ENCODE measurements at places on chromosomes 6 and 20.

DNA sequence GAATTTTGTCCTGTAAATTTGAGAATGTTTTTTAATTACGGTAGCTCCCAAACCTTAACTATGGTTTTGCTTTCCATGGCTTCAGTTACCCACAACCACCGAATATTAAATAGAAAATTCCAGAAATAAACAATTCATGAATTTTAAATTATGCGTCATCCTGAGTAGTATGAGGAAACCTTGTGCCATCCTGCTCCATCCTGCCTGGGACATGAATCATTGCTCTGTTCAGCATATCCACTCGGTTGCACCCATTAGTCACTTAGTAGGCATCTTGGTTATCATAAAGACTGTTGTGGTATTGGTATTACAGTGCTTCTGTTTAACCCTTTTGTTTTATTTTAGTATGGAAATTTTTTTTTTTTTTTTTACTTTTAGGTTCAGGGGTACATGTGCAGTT lies 39.7 kb downstream of the KCNS1 start:
- H3K4me3 ChIP-seq = no peak overlapping the region
- no peaks in the 10 kb centered on the region for H3K27me3 ChIP-seq
- no peak for DNase-seq
- H3K36me3 ChIP-seq = no peaks in the 10 kb centered on the region

- no peaks in the 10 kb centered on the region for H3K27me3 ChIP-seq
- H3K4me1 ChIP-seq = no peaks in the 10 kb centered on the region
- no peaks in the 10 kb centered on the region for H3K36me3 ChIP-seq
- DNase-seq = no peak
These were observed 71.2 kb downstream of the LY86 start for GRCh38 chr6:6659600-6660327.

DNA sequence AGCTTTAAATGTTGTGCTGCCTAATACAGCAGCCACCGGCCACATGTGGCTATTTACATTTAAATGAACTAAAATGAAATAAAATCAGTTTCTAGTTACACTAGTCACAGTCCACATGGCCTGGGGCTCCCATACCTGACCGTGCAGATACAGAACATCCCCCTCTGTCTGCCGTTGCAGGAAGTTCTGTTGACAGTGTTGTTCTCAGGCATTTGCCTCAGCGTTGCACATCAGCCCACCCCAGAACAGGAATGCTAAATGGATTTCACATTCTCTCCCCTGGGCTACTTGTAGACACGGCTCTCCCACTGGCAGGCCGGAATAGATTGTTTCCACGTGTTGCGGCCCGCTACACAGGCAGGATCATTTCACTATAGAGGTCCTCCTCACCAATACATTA lies 26.3 kb downstream of the JAG1 start:
- peaks cover 99% of the 10 kb centered on the region for H3K36me3 ChIP-seq
- H3K27ac ChIP-seq = peak overlapping the region; percentile 13
- peaks cover 32% of the 10 kb centered on the region for H3K4me1 ChIP-seq
- H3K27me3 ChIP-seq = no peaks in the 10 kb centered on the region

- H3K27me3 ChIP-seq = no peaks in the 10 kb centered on the region
- peaks cover 25% of the 10 kb centered on the region for H3K4me1 ChIP-seq
- peak overlapping the region; percentile 83 for H3K4me3 ChIP-seq
These were observed 2.0 kb downstream of the SOX4 start for GRCh38 chr6:21595285-21596144.

GRCh38 chr6:39517756-39518155 lies 195.3 kb upstream of the KCNK16 start:
- DNase-seq = no peak
- no peak overlapping the region for H3K27ac ChIP-seq
- no peaks in the 10 kb centered on the region for H3K4me1 ChIP-seq
- H3K27me3 ChIP-seq = no peaks in the 10 kb centered on the region
- H3K36me3 ChIP-seq = no peaks in the 10 kb centered on the region
